ENCODE measurements at places on chromosomes 3 and 15. TPM values are rescaled to one million over a fixed set of nuclear protein-coding genes. Genes with fewer than 3 reads are reported as not detected.
A peak's percentile ranks its signal among the peaks of the same experiment; 100 is the strongest.

The RYR3 gene
- 0.42 TPM for total RNA-seq

The PLA2G4B gene
- total RNA-seq = 20.1 TPM

The MORC1 gene
- total RNA-seq = not detected

The NPAP1 gene
- total RNA-seq = 0.28 TPM

- no peaks in the 10 kb centered on the region for H3K27me3 ChIP-seq
- H3K27ac ChIP-seq = no peak overlapping the region
- DNase-seq = peak; percentile 86
- no peaks in the 10 kb centered on the region for H3K36me3 ChIP-seq
Observed at GRCh38 chr3:110576960-110577359, 494.7 kb upstream of the NECTIN3 start.

- H3K36me3 ChIP-seq = no peaks in the 10 kb centered on the region
- no peak overlapping the region for H3K4me3 ChIP-seq
- H3K27ac ChIP-seq = no peak overlapping the region
- no peaks in the 10 kb centered on the region for H3K27me3 ChIP-seq
Observed at GRCh38 chr3:95926904-95927501, 887.4 kb upstream of the EPHA6 start.

- no peaks in the 10 kb centered on the region for H3K4me1 ChIP-seq
- H3K4me3 ChIP-seq = no peak overlapping the region
- no peaks in the 10 kb centered on the region for H3K27me3 ChIP-seq
Observed at GRCh38 chr3:39990532-39990931, 181.1 kb downstream of the MYRIP start.

DNA sequence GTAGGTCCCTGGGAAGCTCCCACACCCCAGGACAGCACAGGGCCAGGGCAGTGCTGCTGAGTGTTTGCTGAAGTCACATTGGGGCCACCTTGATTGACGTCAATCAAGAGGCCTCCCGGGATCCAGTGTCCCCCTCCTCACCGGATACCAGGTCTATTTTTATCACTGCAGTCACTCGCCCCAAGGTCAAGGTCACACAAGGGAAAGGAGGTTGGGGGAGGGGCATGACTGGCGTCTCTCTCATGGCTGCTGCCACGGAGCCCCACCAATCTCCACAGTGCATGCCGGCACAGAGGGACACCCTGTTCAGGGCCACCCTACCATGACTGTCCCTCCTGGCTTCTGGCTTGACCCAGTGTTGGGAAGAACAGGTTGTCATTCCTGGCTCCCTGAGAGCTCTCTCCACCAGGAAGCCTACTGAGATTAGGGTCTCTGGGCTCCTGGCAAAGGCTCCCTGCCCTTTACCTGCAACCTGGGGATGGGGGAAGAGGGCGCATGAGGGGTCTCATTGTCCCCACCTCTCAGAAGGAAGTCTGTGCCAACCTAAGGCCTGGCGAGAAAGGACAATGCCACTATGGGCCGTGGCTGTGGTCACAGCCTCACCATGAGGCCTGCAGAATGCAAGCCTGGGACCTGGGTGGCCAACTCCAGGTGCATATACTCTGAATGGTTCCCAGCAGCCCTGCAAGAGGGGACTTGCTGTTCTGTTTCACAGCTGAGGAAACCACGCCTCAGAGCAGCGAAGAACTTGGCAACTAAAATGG is 1.5 kb downstream of the MYL3 start:
- no peak for DNase-seq
- peaks cover 30% of the 10 kb centered on the region for H3K36me3 ChIP-seq
- H3K27me3 ChIP-seq = no peaks in the 10 kb centered on the region
- peak overlapping the region; percentile 100 for H3K27ac ChIP-seq

DNA sequence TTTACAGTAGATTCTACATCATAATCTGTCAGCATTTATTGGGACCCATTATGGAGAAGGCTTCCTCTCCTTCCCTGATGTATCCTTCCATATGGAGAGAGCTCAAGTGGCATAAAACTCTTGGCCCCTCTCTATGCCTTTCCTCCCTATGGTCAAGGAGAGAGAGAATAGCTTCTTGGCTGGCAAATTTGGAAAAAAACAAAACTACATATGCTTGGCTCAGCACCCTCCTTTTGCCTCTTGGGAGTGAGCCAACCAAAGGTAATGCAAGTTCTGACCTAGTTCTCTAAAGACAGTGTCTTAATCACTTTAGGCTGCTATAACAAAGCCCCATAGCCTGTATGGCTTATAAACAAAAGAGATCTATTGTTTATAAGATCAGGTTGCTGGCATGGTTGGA is 37.5 kb downstream of the C3orf70 start:
- no peaks in the 10 kb centered on the region for H3K4me1 ChIP-seq
- DNase-seq = no peak
- no peaks in the 10 kb centered on the region for H3K27me3 ChIP-seq
- H3K36me3 ChIP-seq = no peaks in the 10 kb centered on the region
- H3K4me3 ChIP-seq = no peak overlapping the region

DNA sequence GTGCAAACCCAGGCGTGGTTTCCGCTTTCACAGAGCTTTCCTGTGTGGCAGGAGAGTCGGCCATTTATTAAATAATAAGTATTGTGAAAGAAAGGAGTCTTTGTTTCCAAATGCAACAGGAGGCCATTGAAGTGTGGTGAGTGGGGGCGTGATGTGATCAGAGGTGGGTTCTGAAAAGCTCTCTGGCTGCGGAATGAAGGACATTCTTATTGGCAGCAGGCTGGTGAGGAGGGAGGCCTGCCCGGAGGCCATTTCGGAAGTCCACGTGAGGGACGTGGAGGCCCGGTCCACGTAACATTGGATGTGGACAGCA is 11.1 kb downstream of the ARNT2 start:
- H3K4me3 ChIP-seq = no peak overlapping the region
- no peak for DNase-seq
- no peaks in the 10 kb centered on the region for H3K36me3 ChIP-seq
- H3K27me3 ChIP-seq = no peaks in the 10 kb centered on the region
- H3K4me1 ChIP-seq = peaks cover 5% of the 10 kb centered on the region
